Activated CD4-positive, alpha-beta memory T cell treated with anti-CD3 and anti-CD28 coated beads, Interleukin-2, amount 10 ng/mL, durations not matched to agents 7 days and 5 days (primary cell): ENCODE measurements at places on chromosomes 2 and 18. TPM values are rescaled to one million over a fixed set of nuclear protein-coding genes. Genes with fewer than 3 reads are reported as not detected.
A peak's percentile ranks its signal among the peaks of the same experiment; 100 is the strongest.

Gene NPPC
- total RNA-seq = not detected

GRCh38 chr18:76568731-76569130, 73.7 kb upstream of the ZNF516 start:
- no peak overlapping the region for H3K4me3 ChIP-seq
- no peaks in the 10 kb centered on the region for H3K36me3 ChIP-seq
- no peak for DNase-seq

- DNase-seq = peak; percentile 41
- no peaks in the 10 kb centered on the region for H3K27me3 ChIP-seq
- no peak overlapping the region for H3K4me3 ChIP-seq
- no peak overlapping the region for H3K27ac ChIP-seq
- peaks cover 22% of the 10 kb centered on the region for H3K4me1 ChIP-seq
These were observed 3.2 kb downstream of the PIGN start for GRCh38 chr18:62183578-62184195.

DNA sequence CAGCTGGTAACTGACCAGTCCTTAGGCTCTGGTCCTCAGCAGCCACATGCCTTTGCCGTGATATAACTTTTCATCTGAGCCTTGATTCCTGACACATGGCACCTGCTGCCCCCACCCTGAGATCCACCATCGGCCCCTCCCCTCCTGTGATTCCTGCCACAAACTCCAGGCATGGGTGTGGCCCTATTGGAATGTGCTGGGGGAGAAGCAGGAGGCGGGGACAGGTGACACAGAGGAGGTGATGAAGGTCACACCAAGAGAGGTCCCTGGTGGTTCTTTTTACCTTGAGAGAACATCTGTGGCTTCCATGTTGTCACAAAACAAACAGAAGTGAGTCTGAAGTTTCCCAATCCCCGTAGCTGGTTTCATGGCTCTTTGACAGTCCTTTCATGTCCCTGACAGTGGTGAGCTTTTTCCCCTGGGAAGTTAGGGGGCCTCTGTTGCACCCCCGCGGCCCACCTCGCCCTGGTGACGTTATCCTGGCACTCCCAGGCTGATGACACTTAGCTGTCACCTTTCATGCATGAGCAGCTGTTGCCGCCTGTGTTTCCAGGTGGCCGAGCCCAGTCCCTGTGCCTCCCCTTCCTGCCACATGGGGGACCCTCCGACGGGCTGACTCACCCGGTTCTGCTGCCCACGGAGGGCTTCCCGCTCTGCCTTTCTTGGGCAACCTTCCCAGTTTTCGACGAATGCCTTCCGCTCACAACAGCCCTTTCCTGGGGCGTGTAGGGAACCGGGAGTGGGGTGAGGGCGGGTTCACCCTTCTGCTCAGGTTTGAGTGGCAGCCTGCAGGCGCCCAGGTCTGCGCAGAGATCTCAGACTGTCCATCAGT, 66.3 kb upstream of the GLI2 start:
- H3K36me3 ChIP-seq = no peaks in the 10 kb centered on the region
- H3K27ac ChIP-seq = no peak overlapping the region
- no peak for DNase-seq
- H3K27me3 ChIP-seq = peaks cover 10% of the 10 kb centered on the region

GRCh38 chr2:233049194-233049761, 10.9 kb upstream of the INPP5D start:
- H3K36me3 ChIP-seq = no peaks in the 10 kb centered on the region
- peaks cover 28% of the 10 kb centered on the region for H3K27me3 ChIP-seq
- H3K4me1 ChIP-seq = peaks cover 6% of the 10 kb centered on the region
- no peak overlapping the region for H3K4me3 ChIP-seq
- H3K27ac ChIP-seq = no peak overlapping the region
- DNase-seq = no peak

- no peaks in the 10 kb centered on the region for H3K36me3 ChIP-seq
- peak overlapping the region; percentile 14 for H3K4me3 ChIP-seq
- peaks cover 71% of the 10 kb centered on the region for H3K4me1 ChIP-seq
- peak overlapping the region; percentile 76 for H3K27ac ChIP-seq
- peak; percentile 64 for DNase-seq
These were observed 158.3 kb downstream of the LDLRAD4 start for GRCh38 chr18:13376841-13377351.

Gene MRPL33
- total RNA-seq = 58.4 TPM

GRCh38 chr2:231016566-231017230, 20.6 kb upstream of the C2orf72 start:
- H3K4me3 ChIP-seq = no peak overlapping the region
- peaks cover 37% of the 10 kb centered on the region for H3K27me3 ChIP-seq
- H3K4me1 ChIP-seq = no peaks in the 10 kb centered on the region
- no peak for DNase-seq
